ENCODE measurements at places on chromosomes 5 and 9.

- DNase-seq, result no peak
Measured at GRCh38 chr5:154626876-154627557, 128.2 kb upstream of the LARP1 start.

DNA sequence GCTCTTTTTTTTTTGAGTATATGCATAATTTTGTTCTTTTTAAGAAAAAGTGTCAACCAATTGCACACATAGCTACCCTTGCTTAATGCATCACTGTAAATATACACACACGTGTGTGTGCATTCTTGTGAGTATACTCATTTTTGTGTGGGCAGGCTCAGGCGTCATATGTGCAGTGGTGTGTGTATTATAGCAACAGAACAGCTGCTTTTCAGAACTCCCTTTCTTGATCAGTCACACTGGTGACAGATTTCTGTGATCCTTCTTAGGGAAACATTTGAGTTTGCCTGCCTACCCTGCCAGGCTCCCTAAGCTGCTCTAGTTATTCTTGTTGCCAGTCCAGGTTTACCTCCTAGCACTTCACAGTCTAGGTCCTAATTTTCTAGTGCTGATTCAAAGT is 287.0 kb upstream of the SEMA6A start:
- DNase-seq, result no peak

GRCh38 chr9:92668746-92669526 is 995 bp downstream of the IPPK start:
- no peak for DNase-seq

DNA sequence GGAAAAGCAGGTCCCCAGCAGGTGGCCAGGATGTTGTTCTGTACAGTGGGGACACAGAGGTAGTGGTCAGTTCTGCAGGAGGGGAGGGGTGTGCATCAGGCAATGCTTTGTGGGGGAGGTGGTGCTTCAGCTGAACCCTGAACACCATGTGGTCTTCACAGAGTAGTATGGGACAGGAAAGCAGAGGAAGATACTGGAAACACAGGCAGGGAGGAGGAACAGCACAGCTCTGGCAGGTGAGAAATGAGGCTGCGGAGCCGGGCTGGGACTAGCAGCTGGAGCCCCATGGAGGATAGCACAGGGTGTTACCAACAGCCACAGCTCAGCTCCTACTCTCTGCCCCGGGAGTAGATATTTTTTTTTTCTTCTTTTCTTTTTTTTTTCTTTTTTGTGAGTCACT is 161.5 kb downstream of the ENTREP1 start:
- DNase-seq, result no peak

- no peak for DNase-seq
Measured at GRCh38 chr5:7094626-7095025, 301.3 kb upstream of the ADCY2 start.

DNA sequence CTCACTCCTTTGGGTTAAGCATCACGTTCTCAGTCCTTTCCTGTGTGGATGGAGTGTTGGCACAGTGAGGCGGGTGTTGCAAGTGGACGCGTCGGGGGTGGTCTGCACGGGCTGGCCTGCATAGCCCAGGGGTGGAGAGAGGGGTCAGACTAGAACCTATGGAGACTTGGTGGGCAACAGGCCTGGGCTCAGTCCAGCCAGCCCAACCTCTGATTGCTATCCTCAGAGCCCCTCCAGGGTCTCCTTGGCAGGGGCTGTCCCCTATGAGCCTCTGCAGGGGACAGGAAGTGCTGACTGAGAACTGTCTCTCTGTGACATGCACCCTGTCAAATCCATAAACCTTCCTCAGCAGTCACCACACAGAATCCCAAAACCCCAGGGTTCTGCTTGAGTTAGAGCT is 2.3 kb downstream of the DCANP1 start:
- no peak for DNase-seq

DNA sequence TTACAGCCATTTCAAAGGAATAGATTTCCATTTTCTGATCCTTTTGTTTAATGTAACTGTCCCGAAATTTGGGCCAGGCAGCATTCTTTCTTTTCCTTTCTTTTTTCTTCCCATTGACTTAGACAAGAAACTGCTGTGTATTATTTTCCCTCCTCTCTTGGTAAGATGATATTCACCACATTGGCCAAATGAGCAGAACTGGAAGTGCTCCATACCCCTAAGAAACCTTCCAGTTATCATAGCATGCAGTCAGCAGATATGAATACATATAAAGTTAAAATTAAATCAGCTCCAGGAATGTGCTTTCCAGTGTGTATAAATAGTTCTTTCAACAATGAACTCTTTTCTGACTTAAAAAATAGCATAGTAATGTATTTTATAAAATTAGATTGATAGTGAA is 168.5 kb upstream of the GAS1 start:
- DNase-seq, result no peak

DNA sequence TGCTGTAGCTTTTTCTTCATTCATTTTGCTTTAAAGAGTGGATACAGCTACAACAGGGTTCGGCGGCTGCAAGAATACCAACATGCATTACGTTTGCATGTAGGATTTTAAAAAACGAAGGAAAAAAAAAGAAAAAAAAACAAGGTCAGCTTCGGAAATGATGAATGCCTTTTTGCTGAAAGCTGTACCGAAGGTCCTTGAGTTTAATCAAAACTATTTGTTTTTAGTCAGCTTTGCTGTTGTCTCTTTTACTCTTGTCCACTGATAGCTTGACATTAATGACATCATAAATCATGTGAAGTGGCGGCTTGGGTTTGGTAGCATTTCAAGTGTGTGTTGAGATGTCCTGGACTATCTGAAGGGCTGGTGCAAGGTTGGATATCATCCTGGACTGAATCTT is 779.1 kb downstream of the NR2F1-AS1 start:
- no peak for DNase-seq

DNA sequence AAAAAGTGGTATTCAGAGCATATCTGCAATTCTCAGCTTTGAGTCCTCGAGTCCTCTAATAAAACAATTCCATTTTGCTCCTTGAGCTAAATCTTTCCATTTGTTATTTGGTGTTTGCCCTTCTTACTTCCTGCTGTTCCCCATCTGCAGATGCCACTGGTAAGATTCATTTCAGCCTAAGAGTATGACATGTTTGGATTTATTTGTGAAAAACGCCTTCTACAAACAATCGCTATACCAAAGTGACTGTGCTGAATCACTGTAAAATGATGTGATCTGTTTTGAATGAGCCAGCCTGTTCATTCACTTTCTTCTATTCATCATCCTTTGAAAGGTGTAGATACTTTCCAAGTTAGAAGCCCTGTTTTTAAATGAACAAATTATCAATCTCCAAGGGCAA is 27.7 kb downstream of the KCTD16 start:
- DNase-seq, result no peak

GRCh38 chr5:54446379-54446732 is 9.1 kb upstream of the HSPB3 start:
- DNase-seq, result no peak

DNA sequence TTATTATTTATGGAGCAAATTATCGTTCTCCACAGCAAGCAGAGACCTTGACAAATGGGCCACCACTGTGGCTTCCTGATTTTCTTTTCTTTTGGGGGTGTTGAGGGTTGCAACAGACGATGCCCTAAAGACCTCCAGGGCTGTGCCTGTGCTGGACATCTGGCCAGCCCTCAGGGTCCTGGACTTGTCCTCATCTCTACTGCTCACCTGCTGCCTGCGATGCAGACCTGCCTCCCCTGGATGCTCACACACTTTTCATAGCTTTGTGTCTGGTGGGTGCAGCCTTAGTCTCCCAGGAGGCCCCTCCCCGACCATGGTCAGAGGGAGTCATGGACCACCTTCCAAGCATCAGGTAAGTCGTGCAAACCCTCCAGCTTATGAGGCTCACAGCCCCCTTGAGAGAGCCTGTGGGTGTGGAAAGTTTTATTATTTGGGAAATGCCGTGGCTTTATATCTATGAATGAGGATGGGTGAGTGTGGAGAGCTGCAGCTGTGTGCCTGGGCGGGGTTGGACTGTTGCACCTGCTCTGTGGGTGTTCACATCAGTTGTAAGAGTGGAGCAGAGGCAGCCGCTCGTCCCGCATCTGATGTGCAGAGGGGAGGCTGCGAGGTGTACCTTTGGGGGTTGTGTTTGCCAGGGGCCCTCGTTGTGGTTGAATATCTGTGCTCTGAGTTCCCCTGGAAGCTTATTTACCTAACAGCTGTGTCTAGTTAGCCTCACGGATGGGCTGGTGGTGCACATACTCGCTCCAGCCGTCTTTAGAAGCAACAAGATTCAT is 126.3 kb upstream of the IRX4 start:
- DNase-seq, result no peak
